ENCODE measurements at places on chromosomes 4 and X.

DNA sequence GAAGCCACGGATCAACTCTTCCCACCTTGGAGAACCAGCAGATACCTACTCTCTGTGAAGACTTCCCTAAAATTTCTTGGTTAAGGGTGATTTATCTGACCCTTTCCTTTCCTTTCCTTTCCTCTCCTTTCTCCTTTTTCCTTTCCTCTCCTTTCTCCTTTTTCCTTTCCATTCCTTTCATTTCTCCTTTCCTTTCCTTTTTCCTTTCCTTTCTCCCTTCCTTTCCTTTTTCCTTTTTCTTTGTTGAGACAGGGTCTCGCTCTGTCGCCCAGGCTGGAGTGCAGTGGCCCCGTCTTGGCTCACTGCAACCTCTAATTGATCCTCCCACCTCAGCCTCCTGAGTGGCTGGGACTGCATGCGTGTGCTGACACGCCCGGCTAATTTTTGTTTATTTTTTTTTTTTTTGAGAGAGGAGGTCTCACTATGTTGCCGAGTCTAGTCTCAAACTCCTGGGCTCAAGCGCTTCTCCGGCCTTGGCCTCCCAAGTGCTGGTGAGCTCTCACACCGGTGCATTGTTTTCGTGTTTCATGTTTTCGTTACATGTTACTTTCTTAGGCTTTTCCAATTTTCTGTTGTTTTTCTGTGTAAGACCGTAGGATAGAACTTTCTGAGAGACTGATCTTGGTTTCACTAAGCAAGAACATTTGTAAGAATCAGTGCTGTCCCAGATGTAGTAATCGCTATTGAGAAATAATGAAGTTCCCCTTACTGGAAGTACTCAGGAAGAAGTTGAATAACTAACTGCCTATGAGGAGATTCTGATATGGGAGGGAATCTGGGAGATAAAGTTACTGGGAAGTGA, 2.0 kb downstream of the TMEM165 start:
- DNase-seq, result no peak

DNA sequence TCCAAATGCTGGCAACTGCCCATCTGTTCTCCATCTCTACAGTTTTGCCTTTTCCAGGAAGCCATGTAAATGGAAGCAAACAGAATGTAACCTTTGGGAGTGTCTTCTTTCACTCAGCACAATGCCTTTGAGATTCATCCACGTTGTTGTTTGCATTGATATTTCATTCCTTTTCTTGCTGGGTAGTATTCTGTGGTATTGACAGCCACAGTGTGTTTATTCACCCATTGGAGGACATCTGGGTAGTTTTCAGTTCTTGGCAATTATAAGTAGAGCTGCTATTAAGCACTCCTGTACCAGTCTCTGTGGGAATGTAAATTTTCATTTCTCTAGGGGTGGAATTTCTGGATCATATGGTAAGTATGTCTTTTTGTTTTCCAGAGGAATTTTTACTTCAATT, 194.3 kb upstream of the RPS6KA3 start:
- no peak for DNase-seq

DNA sequence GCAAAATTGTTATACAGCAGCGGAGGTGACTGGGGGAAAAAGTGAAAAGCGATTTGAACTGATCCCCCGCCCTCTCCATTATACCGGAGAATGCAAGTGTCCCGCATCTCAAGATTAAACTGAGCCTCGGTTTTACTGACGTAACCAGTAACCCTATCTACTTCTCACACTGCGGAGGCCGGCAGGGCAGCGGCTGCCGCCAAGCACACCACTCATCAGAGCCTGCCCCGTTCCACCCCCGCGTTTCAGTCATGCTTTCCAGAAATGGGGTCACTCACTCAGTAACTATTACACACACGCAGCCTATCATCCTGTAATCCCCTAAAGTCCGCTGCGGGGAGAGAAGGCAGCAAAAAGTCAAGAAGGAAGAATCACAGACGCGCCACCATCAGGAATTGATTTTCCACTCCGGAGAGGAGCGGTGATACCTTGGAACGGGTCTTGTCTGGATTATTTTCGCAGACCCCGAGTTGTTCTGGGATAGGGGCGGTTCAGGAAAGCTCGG, 1.4 kb downstream of the RPS6KA3 start:
- no peak for DNase-seq

DNA sequence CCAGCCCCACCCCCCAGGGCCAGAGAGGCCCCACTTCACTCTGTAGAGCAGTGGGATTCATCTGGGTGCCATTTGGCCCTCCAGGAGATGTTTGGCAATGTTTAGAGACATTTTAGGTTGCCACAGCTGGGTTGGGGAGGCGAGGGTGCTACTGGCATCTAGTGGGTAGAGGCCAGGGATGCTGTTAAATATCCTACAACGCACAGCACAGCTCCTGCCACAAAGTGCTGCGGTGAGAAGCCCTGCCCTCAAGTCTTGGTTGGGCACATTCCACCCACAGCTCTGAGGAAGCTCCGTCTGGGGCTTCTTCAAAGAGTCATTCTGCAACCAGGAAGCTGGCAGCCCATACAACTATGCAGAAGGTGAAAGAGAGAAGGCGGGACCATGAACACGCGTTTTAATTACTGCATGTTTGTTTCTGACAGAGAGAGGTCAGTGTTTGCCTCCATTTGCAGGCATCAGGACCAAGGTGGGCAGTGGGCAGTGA, 48.1 kb upstream of the FAM9C start:
- no peak for DNase-seq

Data from brain pericyte (primary cell).